ENCODE measurements at places on chromosomes 1 and 21. TPM values are rescaled to one million over a fixed set of nuclear protein-coding genes. Genes with fewer than 3 reads are reported as not detected.

- DNase-seq = no peak
These were observed 100.7 kb upstream of the ACTRT2 start for GRCh38 chr1:2920421-2921015.

DNA sequence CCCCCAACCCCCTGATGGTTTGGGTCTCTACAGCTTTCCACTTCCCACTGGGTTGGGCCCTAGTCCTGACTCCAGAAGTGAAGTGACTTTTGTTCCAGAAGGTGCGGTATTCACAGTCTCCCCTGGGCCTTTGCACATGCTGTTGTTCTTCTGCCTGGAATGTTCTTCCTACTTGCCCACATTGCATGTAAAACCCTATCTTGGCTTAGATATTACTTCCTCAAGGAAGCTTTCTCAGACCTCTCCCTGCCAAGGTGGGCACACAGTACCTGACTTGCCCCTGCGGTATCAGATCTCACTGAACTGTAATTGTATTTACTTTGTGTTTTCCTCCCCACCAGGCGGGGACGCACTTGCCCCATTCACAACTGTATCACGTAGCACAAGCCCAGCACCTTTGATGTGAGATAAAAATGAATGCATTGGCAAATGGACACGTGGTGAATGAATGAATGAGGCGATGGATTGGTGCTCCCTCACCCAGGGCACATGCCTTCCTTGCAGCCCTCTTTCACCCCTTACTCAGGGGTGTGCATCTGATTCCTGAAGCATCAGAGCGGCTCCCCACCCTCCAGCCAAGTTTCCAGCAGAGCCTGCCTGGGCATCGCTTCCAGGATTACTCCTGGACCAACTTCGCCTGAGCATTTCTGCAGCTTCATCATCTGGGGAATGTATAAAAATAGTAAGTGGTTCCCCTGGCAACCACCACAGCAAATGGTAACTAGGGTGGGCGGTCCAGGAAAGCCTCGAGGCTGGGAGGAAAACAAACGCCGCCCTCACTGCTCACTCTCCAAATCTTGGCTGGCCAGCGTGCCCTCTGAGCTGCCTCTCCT lies 19.8 kb downstream of the NENF start:
- DNase-seq = peak; percentile 94

DNA sequence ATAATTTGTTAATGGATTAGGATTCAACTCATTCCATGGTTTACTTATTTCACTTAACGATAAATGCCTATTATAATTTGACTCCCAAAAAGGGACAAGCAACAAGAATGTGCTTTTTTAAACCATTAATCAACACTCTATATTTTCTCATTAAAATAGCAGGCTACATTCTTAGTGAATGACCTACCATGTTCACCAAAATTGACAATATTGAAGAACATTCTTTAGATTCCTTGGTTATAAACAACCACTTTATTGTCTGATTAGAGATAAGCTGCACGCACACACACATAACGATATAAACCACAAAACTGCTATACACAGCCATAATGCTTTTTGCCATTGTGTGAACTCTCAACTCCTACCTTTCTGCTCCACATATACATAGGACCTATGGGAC lies 75.4 kb upstream of the LRRC7 start:
- no peak for DNase-seq

DNA sequence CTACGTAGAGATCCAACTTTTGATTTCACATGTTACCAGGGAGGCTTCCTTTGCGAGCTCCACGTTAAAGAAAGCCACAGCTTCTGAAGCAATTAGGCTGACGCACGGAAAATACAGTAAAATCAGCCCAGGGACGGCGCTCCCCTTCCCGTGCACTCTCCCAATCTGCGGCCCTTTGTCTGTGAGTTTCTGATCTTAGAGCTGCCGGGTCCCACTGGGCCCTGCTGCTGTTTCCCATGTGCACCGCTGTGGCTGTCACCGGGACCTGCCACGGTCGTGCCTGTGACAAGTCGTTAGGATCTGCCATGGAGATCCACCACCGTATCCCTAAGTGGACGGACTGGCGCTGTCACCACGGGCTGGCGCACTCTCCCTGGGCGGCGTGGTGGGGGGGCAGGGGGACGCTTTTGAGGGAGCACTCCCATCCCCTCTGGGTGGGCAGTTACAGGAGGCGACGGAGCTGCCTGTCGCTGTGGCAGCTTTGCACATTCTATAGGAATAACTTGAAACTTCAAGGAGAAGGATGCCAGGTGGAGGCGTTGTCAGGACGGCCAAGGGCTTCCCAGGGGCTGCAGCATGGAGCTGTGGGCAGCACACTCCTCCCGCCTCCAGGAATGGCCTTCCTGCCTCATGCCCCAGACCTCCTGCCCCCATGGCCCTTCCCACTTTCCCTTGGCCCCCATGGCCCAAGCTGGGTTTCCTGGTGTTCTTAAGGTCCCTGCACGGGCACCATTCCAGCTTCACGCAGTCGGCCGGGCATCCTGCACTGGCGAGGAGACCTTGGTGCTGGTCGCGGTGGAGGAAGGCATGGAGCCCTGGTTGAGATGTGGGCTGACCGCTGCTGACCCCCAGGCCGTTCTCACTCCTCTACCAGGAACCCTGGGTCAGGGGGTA lies 85.1 kb downstream of the PRDM16 start:
- DNase-seq = no peak

GRCh38 chr1:39250460-39251240 lies 46.2 kb downstream of the MACF1 start:
- peak; percentile 71 for DNase-seq

DNA sequence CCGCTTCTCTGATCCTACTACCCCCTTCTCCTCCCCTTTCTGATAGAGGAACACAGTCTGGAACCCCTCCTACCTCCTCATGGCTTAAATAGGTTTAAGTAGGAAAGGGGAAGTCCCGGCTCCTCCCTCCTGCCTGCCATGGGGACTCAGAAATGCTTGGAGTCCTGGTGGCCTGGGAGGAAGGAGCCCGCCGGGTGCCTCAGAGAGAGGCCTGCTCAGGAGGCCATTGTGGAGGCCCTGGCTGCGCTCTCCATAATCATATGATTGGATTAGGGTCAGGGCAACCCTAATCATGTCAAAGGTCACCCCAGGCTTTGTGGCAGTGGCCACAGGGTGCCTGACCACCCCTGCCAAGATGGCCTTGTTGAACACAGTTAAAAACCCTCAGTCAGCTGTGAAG lies 29.0 kb downstream of the WNT3A start:
- no peak for DNase-seq

- no peak for DNase-seq
These were observed 283.3 kb downstream of the CAMTA1 start for GRCh38 chr1:7068552-7068951.

- DNase-seq = no peak
These were observed 83.6 kb upstream of the LYST start for GRCh38 chr1:235950318-235950717.

DNA sequence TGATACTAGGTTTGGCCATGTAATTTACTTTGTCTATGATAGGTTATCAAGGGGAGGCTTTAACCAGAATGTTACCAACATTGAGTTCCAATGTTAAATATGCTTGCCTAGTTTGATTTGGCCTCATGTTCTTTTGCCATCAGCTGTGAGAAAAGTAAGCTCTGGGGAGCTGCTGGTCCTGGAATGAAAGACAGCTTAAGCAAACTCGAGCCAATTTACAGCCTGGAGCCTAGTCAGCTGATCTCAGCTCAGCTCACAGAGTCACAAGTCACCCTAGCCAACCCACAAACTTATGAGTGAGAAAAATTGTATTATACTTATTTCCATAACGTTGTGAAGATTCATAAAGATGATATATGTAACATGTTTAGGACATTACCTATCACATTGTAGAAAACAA lies 426.7 kb downstream of the RWDD3 start:
- no peak for DNase-seq

DNA sequence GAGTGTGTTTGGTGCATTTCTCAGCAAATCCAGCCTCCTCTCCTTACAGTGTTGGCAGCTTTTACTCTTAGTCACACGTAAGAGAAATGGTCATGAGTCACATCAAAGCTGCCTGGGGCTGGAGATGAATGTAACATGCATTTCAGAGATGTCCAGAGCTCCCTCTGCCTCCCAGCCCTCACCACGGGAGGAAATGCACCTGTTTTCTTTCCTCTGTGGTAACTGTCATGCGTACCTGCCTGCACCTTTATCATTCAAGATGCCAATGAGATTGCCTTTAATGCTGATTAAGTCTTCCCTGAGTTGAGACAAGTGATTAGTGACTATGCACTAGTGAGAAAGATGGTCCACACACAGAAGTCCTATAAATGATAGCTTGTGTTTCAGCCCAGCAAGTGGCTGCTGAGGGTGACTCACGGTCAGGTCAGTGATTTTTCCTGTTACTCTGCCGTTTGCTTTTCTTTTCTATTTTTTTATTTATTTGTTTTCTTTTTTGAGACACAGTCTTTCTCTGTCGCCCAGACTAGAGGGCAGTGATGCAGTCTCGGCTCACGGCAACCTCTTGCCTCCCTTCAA lies 277.3 kb upstream of the FMN2 start:
- peak; percentile 86 for DNase-seq

- DNase-seq = no peak
These were observed 175.0 kb upstream of the COL11A1 start for GRCh38 chr1:103283371-103283770.

GRCh38 chr1:99843760-99844159 lies 6.4 kb upstream of the AGL start:
- no peak for DNase-seq

- no peak for DNase-seq
These were observed 431.1 kb upstream of the VAMP3 start for GRCh38 chr1:7339953-7340352.

GRCh38 chr1:3578433-3578805 lies 32.9 kb downstream of the MEGF6 start:
- no peak for DNase-seq

GRCh38 chr1:224497714-224498573 lies 63.3 kb upstream of the WDR26 start:
- peak; percentile 95 for DNase-seq

GRCh38 chr1:238485912-238486209 lies 595.1 kb upstream of the ZP4 start:
- peak; percentile 22 for DNase-seq

- DNase-seq = peak; percentile 35
These were observed at the start of gene TAS1R1 for GRCh38 chr1:6554907-6555778. Gene TAS1R1 (plus strand): TSS chr1:6555307. CDS start chr1:6555374, 67 bp downstream.

DNA sequence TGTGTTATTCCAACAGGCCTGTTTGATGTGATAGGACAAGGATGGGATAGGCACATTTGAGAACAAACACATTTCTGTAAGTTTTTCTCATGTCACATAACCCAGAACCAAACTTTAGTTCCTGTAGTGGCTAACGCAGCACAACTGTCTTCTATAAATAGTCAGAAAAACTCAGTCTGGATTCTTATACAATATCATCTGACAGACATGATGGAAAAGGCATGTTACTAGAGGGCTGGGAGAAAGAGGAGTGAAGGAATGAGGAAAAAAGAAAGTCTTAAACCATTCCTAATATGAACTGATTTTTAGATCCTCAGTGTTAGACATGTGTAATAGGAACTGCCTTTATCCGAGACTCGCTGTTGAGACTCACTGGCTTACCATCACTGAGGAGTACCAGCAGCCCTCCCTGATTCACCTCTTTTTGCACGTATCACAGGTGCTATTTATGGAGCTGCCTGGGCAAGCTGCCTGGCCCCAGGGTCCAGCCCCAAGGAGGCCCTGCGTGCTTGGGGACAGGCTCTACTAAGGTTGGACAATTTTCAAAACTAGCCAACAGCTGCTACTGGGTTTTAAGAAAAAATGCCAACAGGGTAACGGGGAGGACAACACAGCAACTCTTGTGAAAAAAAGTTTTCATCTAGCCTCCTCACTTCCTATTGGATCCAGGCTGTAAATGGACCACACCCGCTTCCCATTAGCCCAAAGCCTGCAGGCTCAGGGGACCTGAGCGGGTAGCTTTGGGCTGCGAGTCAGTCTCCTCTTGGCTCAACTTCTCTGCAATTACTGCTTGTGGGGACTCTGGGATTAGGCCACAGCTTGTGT lies 30.7 kb upstream of the SERBP1 start:
- peak; percentile 47 for DNase-seq

DNA sequence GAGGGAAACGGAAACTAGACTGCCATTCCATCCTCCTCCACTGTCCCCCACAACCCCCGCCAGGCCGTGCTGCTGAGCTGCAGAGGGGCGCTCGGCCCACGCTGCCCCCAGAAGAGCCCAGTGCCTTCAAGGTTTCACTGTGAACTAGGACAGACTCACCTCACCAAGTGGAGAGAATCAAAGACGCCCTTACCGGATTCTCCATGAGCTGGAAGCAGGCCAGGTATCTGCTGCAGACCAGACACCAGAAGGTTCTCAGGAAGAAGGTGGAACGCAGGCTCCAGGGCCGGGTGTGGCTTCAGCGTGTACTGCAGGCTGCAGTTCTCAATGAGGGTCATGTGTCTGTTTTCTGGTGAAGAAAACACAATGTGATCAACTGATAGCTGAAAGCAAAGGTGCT lies 30.6 kb downstream of the NPHP4 start:
- DNase-seq = no peak

GRCh38 chr1:116372191-116372590 lies 853 bp upstream of the ATP1A1 start:
- DNase-seq = no peak

DNA sequence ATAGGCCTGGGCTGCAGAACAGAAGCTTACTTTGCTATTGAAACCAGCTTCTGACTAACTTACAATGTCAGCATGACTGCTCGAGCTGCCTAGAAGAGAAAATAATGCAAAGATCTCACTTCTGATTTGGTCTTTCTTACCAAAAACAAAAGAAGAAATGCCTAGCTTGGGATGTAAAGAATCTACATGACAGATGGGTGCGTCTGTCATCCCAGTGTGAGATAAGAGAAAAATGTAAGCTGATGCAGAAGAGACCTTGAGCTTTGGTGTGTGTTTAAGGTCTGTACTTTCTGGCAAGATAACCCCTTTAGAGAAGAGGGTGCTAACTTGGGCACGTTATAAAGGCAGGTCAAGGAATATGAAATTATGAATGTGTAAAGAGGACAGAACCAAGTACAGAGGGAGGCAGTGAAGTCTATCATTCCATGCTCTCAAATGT lies 3.6 kb downstream of the FAM20B start:
- no peak for DNase-seq

The KCNJ15 gene
- total RNA-seq = 2.1 TPM

The CLCA2 gene
- 0.51 TPM for total RNA-seq

The BCAR3 gene
- total RNA-seq = 83.2 TPM

The ARHGAP30 gene
- not detected for total RNA-seq

The TNFRSF8 gene
- not detected for total RNA-seq

The RGS4 gene
- total RNA-seq = 27.9 TPM

Data from GM23248 (cell line).